Lower lobe of right lung (tissue), 2 donors: ENCODE measurements at places on chromosomes 7 and 10. TPM values are rescaled to one million over a fixed set of nuclear protein-coding genes. Genes with fewer than 3 reads are reported as not detected.

DNA sequence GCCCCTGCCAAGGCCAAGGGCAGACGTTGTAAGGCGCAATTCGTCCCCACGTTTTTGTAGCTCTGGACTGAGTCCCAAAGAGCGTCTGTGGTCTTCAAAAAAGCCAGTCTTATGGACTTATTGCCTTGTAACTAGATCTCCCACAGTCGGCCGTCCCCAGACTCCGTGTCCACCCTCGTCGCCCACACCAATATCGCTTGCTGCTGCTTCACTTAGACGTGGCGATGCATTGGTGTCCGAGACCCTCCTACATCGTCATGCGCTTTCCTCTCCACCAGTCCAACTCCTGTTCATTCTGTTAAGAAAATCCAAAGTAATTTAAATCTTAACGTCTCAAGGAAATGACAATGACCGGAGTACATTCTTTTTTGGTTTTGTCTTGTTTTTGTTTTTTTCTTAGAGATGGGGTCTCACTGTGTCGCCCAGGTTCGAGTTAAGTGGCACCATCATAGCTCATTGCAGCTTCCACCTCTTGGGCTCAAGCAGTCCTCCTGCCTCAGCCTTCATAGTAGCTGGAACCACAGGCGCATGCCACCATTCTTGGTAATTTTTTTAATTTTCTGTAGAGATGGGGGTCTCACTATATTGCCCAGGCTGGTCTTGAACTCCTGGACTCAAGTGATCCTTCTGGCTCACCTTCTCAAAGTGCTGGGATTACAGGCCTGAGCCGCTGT lies 851 bp downstream of the KIFBP start:
- no peaks in the 10 kb centered on the region for H3K27me3 ChIP-seq
- peaks cover 13% of the 10 kb centered on the region for H3K36me3 ChIP-seq
- peak overlapping the region; percentile 90 for H3K4me3 ChIP-seq
- no peak for DNase-seq

DNA sequence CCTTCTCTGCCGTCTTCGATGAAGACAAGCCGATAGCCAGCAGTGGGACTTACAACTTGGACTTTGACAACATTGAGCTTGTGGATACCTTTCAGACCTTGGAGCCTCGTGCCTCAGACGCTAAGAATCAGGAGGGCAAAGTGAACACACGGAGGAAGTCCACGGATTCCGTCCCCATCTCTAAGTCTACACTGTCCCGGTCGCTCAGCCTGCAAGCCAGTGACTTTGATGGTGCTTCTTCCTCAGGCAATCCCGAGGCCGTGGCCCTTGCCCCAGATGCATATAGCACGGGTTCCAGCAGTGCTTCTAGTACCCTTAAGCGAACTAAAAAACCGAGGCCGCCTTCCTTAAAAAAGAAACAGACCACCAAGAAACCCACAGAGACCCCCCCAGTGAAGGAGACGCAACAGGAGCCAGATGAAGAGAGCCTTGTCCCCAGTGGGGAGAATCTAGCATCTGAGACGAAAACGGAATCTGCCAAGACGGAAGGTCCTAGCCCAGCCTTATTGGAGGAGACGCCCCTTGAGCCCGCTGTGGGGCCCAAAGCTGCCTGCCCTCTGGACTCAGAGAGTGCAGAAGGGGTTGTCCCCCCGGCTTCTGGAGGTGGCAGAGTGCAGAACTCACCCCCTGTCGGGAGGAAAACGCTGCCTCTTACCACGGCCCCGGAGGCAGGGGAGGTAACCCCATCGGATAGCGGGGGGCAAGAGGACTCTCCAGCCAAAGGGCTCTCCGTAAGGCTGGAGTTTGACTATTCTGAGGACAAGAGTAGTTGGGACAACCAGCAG lies 60.4 kb upstream of the BTBD16 start:
- H3K27me3 ChIP-seq, result no peaks in the 10 kb centered on the region
- H3K27ac ChIP-seq, result no peak overlapping the region
- H3K4me1 ChIP-seq, result no peaks in the 10 kb centered on the region
- H3K4me3 ChIP-seq, result no peak overlapping the region
- no peak for DNase-seq
- peaks cover 67% of the 10 kb centered on the region for H3K36me3 ChIP-seq

DNA sequence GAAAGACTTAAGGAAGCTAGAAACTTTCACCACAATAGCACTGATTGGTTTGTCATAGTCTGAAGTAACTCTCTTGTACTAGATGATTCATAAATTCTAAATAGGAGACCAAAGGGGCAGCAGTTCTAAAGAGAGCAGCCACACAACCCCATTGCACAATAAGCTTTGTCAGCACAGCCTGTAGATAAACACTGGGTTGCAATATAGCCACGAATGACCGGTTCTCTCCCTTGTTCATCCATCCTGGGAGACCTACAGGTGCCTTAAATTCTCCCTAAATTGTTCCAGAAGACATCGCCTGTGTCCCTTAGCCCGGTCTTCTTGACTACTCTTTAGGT lies 167.0 kb downstream of the SNX13 start:
- H3K27me3 ChIP-seq, result no peaks in the 10 kb centered on the region
- H3K27ac ChIP-seq, result no peak overlapping the region
- H3K4me1 ChIP-seq, result peaks cover 6% of the 10 kb centered on the region

DNA sequence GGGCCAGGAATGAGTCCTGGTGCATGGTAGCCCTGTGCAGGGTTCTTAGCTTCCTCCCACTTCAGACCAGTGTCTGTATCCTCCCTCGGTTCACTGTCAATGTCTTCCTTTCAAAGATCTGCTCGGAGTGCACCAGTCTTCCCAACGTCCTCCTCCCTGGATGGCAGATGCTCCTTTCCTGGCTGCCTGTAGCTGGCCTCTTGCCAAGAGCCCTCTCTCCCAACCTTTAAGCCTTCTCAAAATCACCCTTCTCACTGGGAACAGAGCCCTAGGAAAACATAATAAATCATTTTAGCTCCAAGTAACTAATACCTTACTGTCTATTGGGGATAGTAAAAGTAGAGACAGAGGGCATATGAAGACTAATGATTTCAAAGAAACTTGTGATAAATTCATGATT lies 490.6 kb downstream of the CCSER2 start:
- no peak overlapping the region for H3K4me3 ChIP-seq
- no peak for DNase-seq
- H3K27ac ChIP-seq, result no peak overlapping the region

- H3K4me3 ChIP-seq, result no peak overlapping the region
- no peaks in the 10 kb centered on the region for H3K36me3 ChIP-seq
- H3K27me3 ChIP-seq, result no peaks in the 10 kb centered on the region
- no peak for DNase-seq
- no peak overlapping the region for H3K27ac ChIP-seq
These were observed 69.6 kb upstream of the CDK1 start for GRCh38 chr10:60708666-60709065.

Gene ADAM8
- 18.7 TPM for total RNA-seq
